Cardiac fibroblast (primary cell): ENCODE measurements at places on chromosomes 12 and 14.
A peak's percentile ranks its signal among the peaks of the same experiment; 100 is the strongest.

DNA sequence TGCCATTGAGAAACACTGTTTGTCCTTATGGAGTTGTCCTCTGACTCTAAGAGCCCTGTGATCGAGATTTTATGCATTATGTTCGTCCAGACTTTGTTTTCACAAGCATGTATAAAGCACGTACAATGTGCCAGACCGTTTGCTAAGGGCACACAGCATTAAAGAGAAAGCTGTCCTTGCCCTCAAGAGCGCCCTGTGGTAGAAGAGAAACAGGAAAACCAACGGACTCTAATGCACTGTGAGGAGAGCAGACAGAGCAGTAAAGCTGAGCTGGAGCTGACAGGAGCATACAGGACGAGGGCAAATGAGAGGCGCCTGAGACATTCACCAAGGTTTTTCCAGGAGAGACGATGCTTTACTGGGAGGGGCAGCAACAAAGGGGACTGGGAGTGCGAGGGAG is 66.2 kb upstream of the OVCH1 start:
- no peak for DNase-seq

DNA sequence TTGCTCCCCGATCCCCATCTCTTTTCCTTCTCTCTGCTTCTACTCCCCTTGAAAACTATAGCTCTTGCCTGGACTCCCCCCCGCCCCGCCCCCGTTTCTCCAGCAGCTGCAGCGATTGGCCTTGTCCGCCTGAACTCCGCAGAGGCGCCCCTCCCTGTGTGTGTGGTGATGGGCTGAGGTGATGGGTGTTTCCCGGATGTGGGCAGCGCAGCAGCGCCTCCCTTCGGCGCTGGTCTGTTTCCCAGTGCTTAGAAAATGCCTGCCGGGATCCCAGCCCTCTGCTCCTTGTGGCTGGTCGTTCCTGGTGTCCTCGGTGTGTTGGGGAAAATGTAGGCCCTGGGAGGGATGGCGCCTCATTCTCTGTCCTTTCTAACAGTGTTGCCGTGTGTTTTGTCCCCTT is 43.3 kb downstream of the GALNT8 start:
- no peak for DNase-seq

- no peak for DNase-seq
These were observed 78.1 kb downstream of the RPS29 start for GRCh38 chr14:49508124-49508523.

- DNase-seq = peak; percentile 20
These were observed 55.6 kb upstream of the CDKL1 start for GRCh38 chr14:50452296-50452695.

DNA sequence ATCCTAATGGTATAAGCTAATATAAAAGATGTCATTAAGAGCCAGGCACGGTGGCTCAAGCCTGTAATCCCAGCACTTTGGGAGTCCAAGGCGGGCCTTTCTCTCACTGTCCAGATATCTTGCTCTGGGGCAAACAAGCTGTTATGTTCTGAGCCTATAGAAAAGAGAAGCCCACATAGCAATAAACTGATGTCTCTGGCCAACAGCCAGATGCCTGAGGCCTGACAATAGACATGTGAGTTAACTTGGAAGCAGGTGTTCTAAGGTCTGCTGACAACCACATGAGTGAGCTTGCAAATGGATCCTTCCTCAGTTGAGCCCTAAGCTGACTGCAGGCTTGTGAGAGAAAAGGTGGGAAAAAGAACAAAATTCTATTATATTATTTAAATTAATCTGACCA is 25.0 kb downstream of the YAF2 start:
- DNase-seq = peak; percentile 30

GRCh38 chr12:24815114-24815423 is 133.8 kb downstream of the BCAT1 start:
- no peak for DNase-seq

DNA sequence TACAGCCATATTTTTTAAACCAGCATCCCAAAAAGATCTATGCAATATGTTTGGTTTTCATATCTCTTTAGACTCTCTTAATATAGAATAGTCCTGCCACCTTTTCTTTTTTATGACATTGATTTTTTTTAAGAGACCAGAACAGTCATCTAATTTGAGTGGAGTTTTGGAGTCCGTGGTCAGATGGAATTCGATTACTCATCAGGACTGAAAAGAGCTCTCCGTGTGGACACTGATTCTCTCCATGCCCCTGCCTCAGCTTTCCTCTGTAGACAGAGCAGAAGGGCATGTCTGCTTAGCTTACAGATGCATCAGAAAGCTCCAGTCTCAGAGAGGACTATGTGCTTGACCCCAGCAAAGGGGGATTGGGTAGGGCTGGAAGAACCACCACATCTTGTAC is 27.8 kb downstream of the SMCO2 start:
- DNase-seq = peak; percentile 55

- peak; percentile 10 for DNase-seq
These were observed 96.7 kb upstream of the PPP4R3A start for GRCh38 chr14:91606851-91607250.
